IMR-90 (cell line): ENCODE measurements at places on chromosomes 1 and 21. TPM values are rescaled to one million over a fixed set of nuclear protein-coding genes. Genes with fewer than 3 reads are reported as not detected.

The PRSS38 gene
- not detected in 2 replicates for total RNA-seq

The CFHR2 gene
- total RNA-seq, result not detected in 2 replicates

The GFI1 gene
- total RNA-seq, result under 0.01 TPM in 2 replicates

The OPRD1 gene
- total RNA-seq, result under 0.01 TPM in 2 replicates

The CLCA4 gene
- not detected in 2 replicates for total RNA-seq

The NUDT4B gene
- total RNA-seq, result 19.9 and 28.6 TPM in 2 replicates

The ISG15 gene
- total RNA-seq, result 92.2 and 105 TPM in 2 replicates

The CSDE1 gene
- total RNA-seq, result 879 and 2,287 TPM in 2 replicates

The REN gene
- 0.28 and 0.54 TPM in 2 replicates for total RNA-seq

The RYR2 gene
- not detected in 2 replicates for total RNA-seq

The FOXD2 gene
- under 0.01 TPM in 2 replicates for total RNA-seq

DNA sequence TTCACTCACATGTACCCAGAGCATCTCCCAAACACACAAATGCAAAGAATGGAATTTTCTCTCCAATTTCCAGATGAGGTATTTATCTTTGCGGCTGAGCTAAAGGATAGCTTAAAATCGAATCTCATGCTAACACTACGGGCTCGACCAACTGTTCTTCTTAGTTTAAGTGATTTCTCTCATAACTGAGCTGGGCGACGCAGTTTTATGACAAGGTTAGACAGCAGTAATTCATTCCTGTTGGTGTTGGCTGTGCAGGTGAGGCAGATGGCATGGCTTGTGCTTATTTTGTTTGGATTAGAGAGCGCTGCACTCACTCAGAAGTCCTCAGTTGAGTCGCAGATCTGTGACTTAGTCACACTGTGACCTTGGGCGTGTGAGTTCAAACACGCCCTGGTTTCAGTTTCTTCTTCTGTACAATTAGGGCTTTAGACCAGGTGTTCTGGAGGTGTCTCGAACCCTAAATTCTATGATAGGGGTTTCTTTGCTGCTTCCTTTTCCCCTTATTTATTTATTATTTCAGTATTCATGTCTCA, 41.5 kb upstream of the MRPS6 start:
- no peak for DNase-seq

DNA sequence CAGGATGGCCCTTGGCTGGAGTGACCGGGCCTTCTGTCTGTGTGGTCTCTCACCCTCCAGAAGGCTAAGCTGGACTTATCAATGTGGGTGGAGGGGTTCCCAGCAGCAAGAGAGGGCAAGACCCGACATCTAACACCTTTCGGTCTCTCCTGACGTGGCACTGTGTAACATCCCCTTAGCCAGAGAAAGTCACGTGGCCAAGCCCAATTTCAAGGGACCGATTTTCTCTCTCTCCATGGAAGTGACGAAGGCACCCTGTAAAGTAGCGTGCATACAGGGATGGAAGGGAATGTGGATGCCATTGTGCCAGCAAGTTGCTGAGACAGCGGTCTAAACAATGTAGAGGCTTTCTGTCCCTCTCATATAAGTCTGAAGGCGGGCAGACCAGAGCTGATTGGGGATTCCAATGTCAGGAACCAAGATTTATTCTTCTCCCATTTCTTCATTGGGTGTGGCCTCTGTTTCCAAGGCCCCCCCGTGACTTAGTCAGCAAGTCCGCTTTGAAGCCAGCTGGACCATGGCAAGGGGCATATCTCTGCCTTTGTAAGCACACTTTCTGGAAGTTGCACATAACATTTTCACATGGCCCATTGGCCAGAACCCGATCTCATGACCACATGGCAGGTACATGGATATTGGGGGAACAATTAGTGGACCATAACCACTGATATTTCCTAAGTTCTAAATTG, 12.5 kb downstream of the MX1 start:
- DNase-seq, result no peak

DNA sequence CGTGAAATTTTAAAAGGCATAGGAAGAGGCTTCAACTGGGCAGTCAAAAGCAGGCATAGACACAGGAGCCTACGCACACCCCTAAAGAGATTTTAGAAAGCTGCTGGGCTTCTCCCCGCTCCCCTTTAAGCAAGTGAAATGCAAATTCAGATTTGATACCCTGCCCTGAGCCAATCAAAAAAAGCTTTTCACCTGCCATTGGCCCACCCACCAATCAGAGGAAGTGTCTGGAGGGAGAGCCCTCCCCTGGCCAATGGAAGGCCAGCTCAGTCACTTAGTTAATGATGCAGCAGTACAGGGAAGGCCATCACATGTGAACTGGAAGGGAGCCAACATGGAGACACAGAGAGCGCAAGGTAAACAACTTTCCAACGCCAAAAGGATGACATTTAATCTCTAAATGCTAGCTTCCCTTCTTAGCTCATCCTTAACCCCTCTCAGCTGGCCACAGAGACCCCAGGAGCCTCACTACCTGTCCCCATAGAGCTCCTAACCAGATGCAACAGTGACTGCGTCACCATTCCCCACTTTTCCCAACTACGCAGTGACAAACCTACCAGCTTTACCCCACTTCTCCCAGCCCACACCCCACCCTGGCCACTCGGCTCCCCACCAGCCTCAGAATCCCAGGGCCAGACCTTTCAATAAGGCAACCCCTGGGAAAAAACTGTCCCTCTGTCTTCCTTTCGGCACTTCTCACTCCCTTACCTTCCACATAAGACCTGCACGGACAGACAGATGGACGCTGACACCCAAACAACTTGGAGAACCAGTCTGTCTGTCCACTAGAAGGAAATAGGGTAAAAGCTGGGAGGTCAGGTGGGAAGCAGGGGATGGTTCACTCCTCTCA, 71.0 kb downstream of the CD46 start:
- DNase-seq, result peak; percentile 22

DNA sequence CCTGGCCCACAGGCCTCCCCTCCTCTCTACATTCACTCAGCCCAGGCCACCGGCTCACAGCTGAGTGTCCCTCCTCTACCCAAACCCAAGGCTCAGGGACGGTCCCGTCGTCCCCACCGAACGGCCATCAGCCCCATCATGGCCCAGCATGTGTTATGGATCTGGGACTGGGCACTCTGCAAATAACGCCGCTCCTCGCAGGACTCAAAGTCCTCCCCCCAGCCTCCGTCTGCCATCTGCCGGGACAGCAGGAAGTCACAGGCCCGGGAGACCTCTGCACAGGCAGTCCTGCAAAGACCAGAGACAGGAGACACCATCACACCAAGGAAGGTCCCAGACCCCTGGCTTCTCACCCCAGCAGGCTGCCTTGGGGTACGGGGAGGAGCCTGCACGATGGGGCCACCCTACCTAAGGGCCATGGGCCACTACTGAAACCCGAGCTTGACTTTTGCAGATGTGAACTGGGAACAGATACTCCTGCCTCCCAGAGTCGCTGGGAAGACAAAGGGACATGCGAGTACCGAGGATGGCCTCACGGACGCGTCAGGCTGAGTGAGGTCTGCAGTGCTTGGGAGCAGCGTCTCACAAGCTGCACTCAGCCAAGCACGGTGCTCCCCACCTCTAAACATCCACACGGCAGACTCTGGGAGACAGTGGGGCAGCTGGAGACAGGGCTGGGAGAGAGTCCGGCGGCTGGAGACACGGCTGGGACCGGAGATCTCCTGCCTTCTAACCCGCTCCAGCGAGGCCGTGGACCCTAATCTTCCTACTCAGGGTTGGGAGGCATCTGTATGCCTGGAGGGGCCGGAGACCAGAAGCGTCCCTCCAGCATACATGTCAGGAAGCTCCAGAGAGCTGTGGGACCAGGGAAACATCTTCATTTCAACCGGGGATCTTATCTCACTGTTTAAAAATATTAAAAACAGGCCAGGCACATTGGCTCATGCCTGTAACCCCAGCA, 10.4 kb upstream of the SPATC1L start:
- no peak for DNase-seq

DNA sequence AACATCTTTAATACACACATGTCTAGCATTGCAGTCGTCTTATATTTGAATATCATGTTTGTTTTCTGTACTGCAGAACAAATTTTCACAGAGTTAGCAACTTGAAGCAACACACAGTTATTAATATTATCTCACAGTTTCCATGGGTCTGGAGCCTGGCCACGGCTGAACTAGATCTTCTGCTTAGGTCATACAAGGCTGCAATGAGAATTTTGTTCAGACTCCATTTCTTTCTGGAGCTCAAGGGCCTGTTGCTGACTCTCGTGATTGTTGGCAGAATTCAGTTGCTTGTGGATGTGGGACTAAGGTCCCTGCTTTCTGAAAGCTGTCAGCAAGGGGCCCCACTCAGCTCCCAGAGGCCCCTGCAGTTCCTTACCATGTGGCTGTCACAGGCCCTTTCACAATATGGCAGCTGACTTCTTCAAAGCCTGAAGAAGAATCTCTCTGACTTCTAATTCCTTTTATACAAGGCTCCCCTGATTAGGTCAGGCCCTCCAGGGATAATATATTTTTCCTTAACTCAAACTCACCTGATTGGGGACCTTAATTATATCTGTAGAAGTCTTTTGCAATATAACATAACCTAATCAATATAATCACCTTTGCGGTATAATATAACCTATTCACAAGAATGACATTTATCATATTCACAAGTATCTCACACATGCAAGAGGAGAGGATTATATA, 296.3 kb downstream of the NFIA start:
- no peak for DNase-seq

- DNase-seq, result no peak
Observed at GRCh38 chr1:241639623-241640148, 483 bp downstream of the CHML start.

DNA sequence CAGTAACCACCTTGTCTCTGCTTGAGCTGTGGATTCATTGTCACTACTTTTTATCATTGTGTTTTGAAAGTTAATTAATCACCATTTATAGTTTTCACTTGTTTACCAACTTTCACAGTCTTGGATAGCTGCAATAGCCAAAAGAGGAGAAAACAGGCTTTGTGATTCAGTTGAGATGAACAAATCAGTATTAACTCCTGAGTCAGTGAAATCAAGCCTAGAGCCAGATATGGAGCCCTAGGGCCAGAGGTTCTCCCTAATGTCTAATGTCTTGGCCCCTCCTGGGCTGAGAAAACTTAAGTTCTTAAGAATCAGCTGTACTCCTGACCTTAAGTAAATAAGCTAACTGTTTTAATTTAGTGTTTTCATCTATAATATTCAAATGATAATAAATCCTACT, 228.8 kb downstream of the DNM3 start:
- DNase-seq, result no peak

GRCh38 chr1:205514211-205515142, 10.0 kb downstream of the CDK18 start:
- no peak for DNase-seq

GRCh38 chr1:196877964-196878363, 9.9 kb upstream of the CFHR4 start:
- peak; percentile 12 for DNase-seq

DNA sequence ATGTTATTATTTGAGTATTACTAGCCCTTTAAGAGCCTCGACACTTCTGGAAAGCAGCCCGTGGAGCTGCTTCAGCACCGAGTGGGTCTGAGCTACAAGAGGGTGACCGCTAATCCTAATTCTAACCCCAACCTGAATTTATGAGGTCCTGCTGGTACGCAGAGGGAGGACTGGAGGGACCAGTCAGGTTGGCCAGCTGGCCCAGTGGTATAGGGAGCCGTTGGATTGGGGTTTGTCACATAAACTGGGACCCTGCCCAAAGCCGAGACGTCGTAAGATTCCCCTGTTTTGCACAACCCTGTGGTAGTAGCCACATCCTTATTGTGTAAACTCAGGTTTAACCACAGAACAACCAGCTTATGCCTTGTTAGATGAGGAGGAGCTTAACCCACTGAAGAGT, 60.8 kb upstream of the F3 start:
- DNase-seq, result peak; percentile 82

DNA sequence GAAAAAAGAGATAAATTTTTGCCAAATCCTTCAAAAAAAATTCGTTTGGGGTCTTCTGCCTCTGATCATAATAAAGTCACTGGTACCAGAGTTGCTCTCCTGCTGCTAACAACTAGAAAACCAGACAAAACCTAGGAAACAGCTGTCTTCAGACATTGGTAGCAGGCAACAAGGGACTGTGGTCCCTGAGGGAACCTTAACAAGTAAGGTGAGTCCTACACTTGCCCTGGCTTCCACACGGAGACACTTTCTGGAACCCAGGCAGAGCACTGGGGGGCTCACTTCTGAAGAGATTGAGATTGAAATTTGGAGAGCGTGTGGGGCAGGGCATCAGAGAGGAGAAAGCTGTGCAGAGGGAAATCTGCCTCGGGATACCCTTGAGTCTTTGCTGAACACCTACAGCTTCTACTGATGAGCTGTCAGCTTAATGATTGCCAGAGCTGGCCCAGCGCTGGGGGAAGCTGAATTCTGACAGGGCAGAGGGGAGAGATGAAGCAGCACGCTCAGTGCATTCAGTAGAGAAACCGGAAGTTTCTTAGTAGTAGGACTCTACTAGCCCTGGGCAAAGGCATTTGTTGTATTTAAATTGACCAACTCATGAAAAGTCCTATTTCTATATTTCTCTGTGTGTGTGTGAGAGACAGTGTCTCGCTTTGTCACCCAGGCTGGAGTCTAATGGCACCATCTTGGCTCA, 18.5 kb upstream of the FAM89A start:
- no peak for DNase-seq

DNA sequence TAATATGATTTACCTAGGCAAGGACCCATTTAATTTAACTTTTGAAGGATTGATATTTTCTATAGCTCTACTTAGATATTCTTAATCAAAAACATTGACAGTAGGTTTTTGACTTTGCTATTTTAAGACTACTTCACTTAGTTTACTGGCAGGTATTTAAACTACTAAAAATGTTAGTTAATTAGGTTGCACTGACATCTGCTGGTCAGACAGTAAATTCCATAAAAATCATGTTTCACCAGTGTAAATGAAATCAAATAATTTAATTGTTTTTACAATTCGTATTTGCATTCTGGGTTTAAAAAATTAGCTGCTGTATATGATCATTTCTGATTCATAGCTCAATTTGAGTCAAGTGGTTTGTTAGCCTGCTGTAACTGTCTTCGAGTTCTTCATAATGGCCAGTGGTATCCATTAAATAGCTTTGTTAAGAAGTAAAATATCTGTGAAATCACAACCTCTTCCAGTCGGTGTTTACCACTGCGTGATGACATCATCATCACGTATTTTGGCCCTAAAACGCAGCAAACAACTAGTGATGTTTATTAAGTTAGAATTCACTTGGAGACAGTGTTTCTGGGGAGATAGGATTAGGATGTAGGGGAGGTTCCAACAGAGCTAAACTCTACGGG, 26.2 kb downstream of the EXTL2 start:
- DNase-seq, result peak; percentile 70

DNA sequence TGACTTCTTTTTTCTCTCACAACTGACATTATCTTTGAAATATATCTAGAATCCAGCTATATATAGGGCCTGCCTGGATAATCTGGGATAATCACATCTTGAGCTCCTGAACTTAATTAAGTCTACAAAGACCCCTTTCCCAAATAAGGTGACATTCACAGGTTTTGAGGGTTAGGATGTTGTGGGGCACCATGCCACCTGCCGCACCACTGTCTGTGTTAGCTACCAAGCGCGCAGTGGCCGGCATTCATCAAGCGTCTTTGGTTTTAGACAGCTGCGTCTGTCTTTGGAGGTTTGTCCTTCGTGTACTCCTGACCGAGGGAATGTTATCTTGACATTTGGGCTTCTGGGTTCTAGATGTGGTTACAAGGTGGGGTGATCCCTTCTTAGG, 7.5 kb downstream of the TRAPPC10 start:
- no peak for DNase-seq

- DNase-seq, result peak; percentile 24
Observed at GRCh38 chr1:156623946-156624813, 5.0 kb downstream of the HAPLN2 start.

GRCh38 chr1:207014728-207015127, 17.8 kb downstream of the C1orf116 start:
- no peak for DNase-seq
